ENCODE measurements at places on chromosomes 4 and X. TPM values are rescaled to one million over a fixed set of nuclear protein-coding genes. Genes with fewer than 3 reads are reported as not detected.

The SMR3B gene
- not detected for total RNA-seq

The MAGEA10 gene
- total RNA-seq: not detected

GRCh38 chr4:148166132-148166591, 276.1 kb downstream of the NR3C2 start:
- DNase-seq: no peak

DNA sequence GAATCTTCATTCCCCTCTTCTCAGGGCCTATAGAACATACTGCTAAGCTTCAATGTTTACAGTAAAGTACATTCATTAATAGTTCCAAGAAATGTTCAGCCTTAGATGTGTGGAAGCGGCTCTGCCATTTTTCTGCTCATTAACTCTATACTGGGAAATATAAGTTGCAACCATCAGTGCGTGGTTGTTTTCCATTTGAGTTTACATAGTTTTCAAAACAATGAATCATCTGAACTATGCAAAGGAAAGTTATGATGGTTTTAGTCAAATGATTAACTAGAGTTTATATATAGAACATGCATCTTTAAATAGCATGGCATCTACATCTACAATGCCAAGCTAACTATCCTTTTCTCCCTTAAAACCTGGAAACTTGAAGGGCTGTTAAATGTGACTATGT, 29.6 kb downstream of the LEF1 start:
- DNase-seq: no peak

GRCh38 chr4:75251547-75251946, 262.7 kb downstream of the RCHY1 start:
- no peak for DNase-seq
